ENCODE measurements at places on chromosomes 4 and X.

DNA sequence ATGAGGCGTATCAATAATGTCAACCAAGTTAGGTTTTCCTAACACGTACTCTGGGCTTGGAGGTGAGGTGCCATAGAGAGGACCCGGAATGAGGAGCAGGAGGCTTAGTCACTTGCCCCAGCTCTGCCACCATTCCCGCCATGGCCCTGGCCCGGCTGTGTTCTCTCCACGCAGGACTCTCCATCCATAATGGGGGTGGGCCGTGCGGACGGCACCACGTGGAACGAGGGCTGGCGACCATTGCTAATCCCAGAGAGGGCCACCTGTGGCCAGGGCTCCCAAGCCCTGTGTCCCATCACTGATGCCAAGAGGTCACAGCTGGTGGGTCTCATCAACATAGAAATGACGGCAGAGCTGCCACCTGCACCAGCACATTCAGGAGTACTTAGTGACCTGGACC is 76.4 kb downstream of the JAKMIP1 start:
- no peak for DNase-seq

GRCh38 chr4:133618963-133619362 is 469.9 kb downstream of the PCDH10 start:
- DNase-seq, result no peak

DNA sequence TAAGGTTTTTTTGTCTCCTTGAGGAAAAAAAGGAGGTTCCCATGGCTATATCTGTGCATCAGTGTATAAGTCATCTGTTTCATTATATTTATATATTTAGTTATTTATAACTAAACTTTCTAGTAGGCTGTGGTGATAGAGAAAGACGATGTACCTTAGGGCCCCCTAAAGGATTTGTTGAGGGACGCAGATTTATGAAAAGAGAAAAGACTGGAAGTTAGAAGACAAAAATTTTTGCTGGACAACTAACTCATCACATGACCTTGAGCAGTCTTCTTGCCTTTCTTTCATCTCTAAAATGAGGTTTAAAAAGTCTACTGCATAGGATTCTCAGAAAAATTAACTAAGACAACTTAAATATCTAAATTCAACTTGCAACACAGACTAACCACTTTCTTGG is 6.1 kb downstream of the GASK1B start:
- DNase-seq, result no peak

DNA sequence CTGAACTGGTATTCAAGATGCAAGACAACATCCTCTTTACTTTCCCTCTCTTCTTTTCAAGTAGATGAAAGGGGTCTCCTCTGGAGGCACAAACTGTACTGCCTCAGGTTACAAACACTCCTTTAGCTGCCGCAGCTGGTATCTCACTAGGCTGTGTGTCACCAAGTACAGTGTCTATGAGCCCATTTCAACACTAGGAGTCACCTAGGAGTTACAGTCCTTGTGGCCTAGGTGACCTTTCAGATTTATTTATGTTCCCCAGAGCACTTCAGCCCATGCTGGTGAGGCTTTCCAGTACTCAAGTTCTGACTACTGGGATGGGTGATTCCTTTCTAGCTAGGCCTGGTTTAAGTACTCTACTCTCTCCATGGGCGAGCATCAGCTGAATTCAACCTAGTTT is 32.4 kb upstream of the TMLHE start:
- DNase-seq, result no peak

- DNase-seq, result no peak
These were observed 89.9 kb upstream of the CPEB2 start for GRCh38 chr4:14912426-14912825.

GRCh38 chr4:79663141-79663540 is 255.1 kb upstream of the GK2 start:
- DNase-seq, result peak; percentile 2

DNA sequence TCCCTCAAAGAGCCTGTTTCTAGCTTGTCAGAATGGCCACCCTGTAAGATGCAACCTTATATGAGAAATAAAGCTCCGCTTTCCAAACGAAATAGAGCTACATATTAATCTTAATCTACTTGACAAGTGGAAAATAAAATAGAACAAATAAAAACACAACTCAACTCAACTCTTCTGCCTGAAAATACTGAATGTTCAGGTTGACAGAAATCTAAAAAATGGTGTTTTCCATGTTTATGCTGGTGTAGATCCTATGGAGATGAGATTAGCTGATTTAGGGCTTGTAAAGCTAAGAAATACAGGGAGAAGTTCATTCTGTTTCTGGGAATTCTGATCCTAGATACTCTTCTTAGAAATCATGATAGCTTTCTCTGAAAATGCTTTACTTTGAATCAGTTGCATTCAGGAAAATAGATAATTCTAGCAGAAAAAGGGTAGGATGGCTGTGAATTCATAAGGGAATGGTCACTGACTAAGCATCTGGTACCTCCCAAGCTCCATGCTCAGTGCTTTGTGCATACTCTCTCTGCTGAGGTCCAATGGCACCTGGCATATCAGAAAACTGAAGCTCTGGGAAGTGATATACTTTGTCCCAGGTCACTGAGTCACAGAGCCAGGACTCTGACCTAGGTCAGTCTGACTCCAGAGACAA is 89.2 kb upstream of the EXOC1L start:
- no peak for DNase-seq

- DNase-seq, result no peak
These were observed 329.9 kb upstream of the SLC7A11 start for GRCh38 chr4:138572007-138572406.

GRCh38 chr4:126445596-126445995 is 1130.8 kb downstream of the FAT4 start:
- no peak for DNase-seq

DNA sequence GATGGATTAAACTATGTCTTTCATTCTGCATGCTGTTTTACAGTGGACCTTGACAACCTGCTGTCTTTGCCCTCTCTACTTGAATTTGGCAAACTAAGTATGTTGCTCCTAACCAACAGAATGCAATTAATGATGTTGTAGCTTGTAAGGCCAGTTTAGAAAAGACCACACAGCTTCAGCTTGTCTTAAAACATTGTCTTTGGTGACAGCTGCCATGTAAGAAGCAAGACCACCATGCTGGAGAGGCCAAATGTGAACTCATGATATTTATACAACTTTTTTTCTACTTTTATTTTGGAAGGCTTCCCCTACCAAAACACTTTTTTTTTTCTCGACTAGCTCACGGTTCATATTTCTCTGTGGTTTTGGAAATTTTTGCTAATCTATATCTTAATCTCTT is 278.0 kb upstream of the GNPDA2 start:
- DNase-seq, result no peak

DNA sequence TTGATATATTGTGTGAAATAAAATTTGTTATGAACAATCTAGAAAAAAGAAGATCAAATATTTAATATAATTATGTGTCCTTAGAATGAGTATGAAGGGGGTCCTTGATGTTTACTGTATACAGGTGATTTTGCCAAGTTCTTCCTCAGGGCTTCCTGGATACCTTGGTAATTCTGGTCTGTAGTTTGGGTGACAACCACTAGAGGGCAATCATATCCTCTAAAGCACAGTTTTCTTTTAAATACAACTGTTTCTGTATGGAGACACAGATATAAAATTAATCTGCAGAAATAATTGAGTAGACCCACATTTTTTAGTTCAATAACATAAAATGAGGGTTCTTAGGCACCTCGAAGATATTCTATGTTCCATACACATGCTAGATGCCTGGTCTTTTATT is 157.7 kb downstream of the SPANXN1 start:
- no peak for DNase-seq

GRCh38 chr4:150178161-150178560 is 99.9 kb downstream of the DCLK2 start:
- DNase-seq, result no peak

Measured in right renal pelvis (tissue), 4 donors.